ENCODE measurements at places on chromosomes 1 and 21. TPM values are rescaled to one million over a fixed set of nuclear protein-coding genes. Genes with fewer than 3 reads are reported as not detected.

The FALEC gene
- total RNA-seq: 0.79 TPM

The EXTL1 gene
- not detected for total RNA-seq

- peaks cover 33% of the 10 kb centered on the region for H3K27me3 ChIP-seq
- H3K4me3 ChIP-seq: no peak overlapping the region
- no peak overlapping the region for H3K27ac ChIP-seq
- H3K36me3 ChIP-seq: peaks cover 4% of the 10 kb centered on the region
- DNase-seq: no peak
Observed at GRCh38 chr1:234529095-234529949, 50.3 kb upstream of the TARBP1 start.

- H3K36me3 ChIP-seq: peaks cover 29% of the 10 kb centered on the region
- peaks cover 40% of the 10 kb centered on the region for H3K4me1 ChIP-seq
- no peaks in the 10 kb centered on the region for H3K27me3 ChIP-seq
- H3K4me3 ChIP-seq: peak overlapping the region; percentile 89
- peak; percentile 25 for DNase-seq
Observed at GRCh38 chr21:46322351-46323226, 1.1 kb downstream of the C21orf58 start.

GRCh38 chr1:60848583-60849188 is 233.7 kb upstream of the NFIA start:
- H3K4me3 ChIP-seq: no peak overlapping the region
- H3K27ac ChIP-seq: peak overlapping the region; percentile 57
- H3K27me3 ChIP-seq: peaks cover 33% of the 10 kb centered on the region

- H3K27me3 ChIP-seq: no peaks in the 10 kb centered on the region
- H3K36me3 ChIP-seq: no peaks in the 10 kb centered on the region
- no peak overlapping the region for H3K4me3 ChIP-seq
- no peak for DNase-seq
- peaks cover 10% of the 10 kb centered on the region for H3K4me1 ChIP-seq
Observed at GRCh38 chr21:29649406-29649814, 290.4 kb downstream of the GRIK1 start.

DNA sequence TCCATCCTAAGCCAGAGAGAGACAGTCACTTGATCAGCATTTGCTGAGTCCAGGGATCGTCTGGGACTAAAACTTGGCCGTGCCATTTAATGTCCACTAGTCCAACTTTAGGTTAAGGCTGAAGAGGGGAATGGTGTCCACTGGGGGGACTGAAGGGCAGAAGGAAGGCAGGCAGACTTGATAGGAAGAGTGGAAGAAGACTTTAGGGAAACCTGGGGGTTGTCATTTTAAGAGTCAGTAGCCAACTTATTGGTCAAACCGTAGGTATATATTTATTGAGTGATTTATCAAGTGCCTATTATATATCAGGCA is 1.3 kb upstream of the LMOD1 start:
- H3K27ac ChIP-seq: no peak overlapping the region
- H3K36me3 ChIP-seq: no peaks in the 10 kb centered on the region
- H3K4me1 ChIP-seq: peaks cover 19% of the 10 kb centered on the region
- no peak for DNase-seq

Data from activated T-cell treated with anti-CD3 and anti-CD28 coated beads, Interleukin-2, amount 50 U/mL, for 72 hours (primary cell).